ENCODE measurements at places on chromosomes 16 and 17.

GRCh38 chr16:26070302-26071100 lies 378.7 kb downstream of the HS3ST4 start:
- no peak for DNase-seq

DNA sequence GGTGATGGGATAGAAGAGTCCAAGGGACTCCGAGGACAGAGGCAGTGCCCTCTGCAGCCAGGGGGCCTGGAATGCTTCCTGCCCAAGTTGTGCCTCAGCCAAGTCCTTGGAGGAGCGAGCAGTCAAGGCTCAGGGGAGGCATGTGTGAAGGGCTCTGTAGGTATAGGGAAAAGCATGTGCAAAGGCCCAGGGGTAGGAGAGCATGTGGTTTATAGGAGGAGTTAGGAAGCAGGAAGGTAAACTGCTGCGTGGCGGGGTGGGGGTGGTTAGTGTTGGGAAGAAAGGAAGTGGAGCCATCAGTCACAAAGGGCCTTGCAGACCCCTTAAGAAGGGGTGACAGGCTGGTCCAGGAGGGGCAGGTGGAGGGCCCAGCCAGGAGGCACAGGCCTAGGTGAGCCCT lies 7.2 kb downstream of the POLR3E start:
- no peak for DNase-seq

DNA sequence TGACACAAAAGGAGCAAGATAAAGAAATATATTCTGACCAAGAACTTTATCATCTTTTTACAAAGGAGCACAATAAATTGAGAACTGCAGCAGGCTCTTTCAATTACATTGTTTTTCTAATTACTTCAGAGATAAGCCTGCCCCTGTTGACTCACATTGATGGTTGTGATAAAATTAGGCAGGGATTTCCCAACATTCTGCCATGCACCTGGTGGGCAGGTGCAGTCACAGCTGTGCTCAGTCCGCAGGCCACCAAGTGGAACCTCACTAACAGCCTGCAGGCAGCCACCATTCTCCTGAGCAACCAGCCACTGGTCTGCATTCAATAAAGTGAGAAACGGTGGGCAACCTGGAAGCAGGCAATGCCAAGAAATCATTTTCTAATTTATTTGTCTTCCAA lies 5.1 kb downstream of the FANCA start:
- no peak for DNase-seq

- DNase-seq: no peak
Observed at GRCh38 chr16:84054916-84055315, 12.3 kb upstream of the SLC38A8 start.

- no peak for DNase-seq
Observed at GRCh38 chr17:8927395-8927794, 38.1 kb downstream of the PIK3R5 start.

DNA sequence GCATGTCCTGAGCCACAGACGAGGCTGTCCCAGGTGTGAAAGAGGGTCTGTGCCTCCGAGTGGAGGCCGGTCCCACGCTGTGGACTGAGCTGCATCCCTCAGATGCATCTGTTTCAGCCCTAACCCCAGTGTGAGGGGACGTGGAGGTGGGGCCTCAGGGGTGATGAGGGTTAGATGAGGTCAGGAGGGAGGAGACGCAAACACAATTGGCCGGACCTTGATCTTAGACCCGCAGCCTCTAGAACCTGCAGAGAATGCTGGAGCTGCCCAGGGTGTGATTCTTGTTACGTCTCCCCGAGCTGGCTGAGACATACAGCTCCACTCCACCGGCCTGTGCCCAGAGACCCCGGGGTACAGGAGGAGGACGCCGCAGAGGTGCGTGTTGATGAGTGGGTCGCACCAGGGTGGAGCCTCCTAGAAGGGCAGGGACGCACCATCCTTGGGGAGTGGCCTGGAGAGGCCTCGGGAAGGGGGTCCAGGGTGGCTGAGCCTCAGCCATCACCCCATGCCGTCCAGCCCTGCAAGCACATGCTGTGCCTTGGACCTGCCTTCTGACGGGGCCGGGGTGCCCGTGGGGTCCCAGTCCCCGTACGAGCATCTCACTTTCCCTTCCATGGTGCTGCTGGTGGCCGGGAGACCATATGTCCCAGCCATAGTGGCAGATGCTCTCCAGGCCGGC lies 16.6 kb upstream of the C1QTNF8 start:
- DNase-seq: no peak

- no peak for DNase-seq
Observed at GRCh38 chr17:3539881-3540540, 17.6 kb downstream of the TRPV3 start.

- no peak for DNase-seq
Observed at GRCh38 chr16:59060207-59060606, 326.1 kb upstream of the GOT2 start.

GRCh38 chr16:88430524-88431446 lies 22.3 kb upstream of the ZFPM1 start:
- peak; percentile 96 for DNase-seq

DNA sequence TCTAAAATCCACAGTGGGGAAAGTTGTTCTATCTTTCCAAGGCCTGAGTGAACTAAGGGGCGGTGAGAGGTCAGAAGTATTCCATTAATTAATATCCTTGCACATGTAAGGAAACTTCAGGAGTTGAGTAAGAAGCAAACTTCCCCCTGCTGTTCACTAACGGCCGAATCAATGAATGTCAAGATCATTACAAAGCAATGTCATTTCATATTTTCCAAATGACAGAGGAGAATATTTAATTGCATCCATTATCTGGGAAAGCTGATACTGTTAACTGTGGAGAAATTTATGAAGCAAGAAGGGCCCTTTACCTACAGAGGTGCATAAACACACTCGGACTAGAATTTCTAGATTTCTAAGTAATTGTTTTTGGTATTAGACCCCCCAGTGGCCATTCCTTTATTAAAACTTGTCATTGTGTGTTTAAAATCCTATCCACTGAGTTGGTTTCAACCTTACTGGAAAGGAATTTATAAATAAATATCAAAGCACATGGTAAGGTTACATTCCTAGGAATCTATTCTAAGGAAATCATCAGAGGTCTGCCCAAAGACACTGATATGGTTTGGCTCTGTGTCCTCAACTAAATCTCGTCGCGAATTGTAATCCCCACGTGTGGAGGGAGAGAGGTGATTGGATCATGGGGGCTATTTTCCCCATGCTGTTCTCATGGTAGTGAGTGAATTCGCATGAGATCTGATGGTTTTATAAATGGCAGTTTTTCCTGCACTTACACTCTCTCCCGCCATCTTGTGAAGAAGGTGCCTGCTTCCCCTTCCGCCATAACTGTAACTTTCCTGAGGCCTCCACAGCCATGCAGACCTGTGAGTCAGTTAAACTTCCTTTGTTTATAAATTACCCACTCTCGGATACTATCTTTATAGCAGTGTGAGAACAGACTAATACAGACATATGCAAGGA lies 20.4 kb upstream of the SMURF2 start:
- DNase-seq: no peak

DNA sequence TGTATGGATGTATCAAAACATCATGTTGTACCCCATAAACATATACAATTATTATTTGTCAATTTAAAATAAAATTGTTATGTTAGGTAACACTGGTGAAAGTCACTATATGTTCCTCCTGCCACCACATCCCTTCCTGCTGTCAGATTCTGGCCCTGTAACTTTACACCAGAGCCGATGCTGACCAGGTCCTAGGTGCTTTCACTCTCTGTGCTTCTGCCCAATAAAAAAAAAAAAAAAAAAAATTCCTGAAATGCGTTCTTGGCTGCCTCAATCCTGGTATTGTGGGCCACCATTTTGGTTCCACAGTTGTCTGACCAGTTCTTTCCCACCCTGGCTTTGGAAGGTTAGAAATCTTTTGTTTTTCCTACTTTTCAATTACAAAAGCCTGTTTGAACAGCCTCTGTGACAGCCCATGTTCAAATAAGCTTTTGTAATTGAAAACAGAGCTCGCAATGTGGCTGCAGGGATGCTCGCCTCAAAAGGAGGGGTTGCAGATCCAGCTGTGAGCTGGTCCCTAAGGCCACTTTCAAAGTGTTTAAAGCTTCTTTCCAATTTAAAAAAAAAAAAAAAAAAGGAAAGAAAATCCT lies 831.0 kb upstream of the EEF2KMT start:
- no peak for DNase-seq

DNA sequence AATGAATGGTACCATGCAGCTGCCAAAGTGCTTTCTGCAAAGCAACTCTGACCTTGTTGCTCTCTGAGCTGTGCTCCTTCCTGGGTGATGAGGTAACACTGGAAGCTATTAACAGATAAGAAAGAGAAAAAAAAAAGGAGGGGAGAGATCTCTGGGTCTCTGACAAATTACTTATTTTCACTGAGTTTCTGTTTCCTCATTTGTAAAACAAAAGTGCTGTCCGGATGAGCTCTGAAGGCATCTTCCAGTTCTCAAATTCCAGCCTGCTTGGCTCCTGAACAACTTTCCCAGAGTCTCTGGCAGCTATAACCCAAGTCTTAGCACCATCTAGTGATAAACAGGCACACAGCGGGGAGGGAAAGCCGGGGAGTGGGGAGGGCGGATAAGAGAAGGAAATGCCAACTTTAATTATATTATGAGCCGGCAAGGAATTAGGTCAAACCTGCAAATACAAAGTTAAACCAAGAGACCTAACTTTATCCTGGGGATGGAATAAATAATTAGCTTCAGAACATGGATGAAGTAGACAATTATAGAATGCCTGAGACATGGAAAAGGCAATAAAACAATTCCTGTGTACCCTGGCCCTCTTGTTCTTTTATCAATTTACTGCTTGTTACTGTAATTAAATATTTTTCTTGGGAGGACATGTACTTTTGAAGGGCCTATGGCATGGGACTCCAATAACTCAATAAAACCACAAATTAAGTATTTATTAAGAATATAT lies 61.3 kb upstream of the KIFC3 start:
- no peak for DNase-seq

DNA sequence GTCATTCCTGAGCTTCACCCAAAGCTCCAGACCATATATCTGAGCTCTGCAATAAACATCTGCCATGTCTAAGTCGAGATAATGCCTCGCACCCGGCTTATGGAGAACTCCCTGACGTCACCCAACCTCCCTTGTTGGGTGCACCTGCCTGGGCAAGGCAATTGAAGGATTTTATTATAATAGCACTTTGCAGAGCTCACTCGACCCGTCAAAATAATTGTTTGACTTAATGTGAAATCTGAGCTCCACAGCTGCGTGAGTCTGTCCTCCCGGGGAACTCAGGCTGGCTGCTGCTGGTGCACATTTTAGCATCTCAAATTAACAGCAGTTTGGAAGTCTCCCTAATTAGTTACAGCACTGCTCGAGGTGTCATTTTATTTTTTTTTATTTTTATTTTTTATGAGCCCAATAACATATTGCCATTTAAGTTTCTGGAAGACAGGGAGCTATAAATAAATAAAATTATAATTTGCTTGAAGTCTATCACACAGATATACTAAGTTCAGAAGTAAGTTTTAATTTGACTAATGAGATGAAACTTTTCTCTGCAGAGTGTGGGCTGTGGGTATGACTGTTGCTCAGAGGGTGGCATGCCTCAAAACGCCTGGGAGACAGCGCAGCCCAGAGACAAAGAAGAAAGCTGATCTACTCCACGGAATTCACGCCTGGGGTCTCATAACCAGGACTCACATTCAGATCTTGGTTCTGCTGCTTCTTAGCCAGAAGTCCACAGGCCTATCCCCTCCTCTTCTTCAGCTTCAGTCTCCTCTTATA lies 401.4 kb upstream of the C16orf82 start:
- no peak for DNase-seq

- DNase-seq: no peak
Observed at GRCh38 chr17:42202696-42203095, 8.4 kb upstream of the GHDC start.

DNA sequence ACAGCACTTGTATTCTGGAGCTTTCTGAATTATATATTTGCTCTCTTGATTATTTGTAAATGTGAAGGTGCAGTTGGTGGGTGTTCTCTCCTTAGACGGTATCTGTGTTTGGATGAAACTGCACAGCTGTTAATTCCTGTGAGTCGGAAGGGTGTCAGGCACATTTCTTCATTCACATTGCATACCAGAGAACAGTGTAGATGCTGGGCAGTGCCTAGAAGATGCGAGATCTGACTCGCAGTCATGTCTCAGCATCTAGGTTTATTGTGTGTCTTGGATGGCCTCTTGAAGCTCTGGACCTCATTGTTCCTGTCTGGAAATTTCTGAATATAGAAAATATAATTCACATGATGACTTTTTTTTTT lies 61.2 kb downstream of the CLEC16A start:
- DNase-seq: no peak

- no peak for DNase-seq
Observed at GRCh38 chr17:74893936-74894671, 671 bp upstream of the FADS6 start.

DNA sequence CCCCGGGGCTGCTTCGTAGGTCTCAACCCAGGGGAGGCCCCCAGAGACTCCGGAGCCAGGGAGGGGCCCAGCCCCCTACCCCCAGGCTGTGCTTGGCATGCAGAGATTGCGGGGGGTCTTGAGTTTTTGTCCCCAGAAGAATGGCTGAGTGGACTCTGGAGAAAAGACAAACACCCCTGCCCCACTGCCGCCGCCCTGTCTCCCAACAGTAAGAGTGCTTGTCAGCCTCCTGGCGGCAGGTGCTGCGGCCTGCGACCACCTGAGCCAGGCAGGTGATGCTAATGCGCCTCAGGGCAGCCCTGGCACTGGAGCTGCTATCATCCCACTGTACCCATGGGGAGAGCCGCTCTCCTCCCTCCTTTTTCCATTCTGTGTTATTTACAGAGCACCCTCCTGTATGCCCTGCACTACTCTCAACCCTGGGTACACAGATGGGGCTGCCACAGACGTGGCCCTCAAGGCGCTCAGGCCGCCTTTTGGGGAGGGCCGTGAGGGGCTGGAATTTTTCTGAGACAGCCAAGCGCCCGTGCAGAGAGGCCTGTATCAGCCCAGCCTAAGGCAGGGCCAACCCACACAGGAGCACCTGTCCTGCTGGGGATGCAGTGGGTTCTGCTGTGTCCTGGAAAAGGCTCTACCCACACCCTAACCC lies 2.6 kb upstream of the IL17C start:
- no peak for DNase-seq

DNA sequence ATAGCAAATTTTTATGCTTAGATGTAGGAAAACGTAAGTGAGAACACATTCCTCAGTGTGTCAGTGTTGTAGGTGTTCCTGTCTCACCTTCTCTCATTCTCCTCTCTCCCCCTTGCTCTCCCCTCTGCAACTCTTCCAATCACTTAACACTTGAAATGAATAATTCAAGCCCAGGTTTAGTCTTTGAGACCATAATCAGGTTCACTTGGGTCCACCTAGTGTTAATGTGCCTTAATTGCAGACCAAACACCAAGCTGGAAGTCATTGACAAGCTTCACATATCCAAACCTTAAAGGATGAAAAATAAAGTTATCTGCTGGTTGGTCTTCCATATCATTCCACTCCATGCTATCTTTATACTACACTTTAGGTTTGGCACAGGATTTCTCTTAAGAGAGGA lies 37.0 kb downstream of the STXBP4 start:
- DNase-seq: peak; percentile 1

DNA sequence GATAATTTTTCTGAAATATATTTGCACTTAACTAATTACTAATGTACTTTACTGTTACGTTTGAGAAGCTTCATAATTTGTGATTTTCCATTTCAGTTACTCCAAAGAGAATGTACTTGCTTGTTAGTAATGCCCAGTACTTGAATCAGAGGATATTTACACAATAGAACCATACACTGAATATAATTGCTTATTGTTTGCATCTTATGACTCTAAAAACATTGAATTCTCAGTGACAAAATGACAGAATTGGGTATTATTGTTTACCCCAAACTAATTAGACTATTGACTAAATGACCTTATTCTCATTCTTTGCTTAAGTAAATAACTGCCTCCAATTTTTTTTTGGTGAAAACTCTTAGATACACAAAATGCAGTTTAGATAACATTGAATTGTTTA lies 8.9 kb downstream of the CCP110 start:
- DNase-seq: no peak

GRCh38 chr17:6105649-6106007 lies 35.4 kb downstream of the WSCD1 start:
- DNase-seq: no peak
